NCI-H526 treated with DMSO at 0.1 percent for 48 hours (cell line): ENCODE measurements at places on chromosomes 2 and 18.
A peak's percentile ranks its signal among the peaks of the same experiment; 100 is the strongest.

GRCh38 chr18:55634545-55634944 lies 46.6 kb upstream of the TCF4 start:
- DNase-seq: no peak

- no peak for DNase-seq
Measured at GRCh38 chr2:182078988-182079602, 93.4 kb downstream of the PPP1R1C start.

GRCh38 chr18:50083708-50084107 lies 111.2 kb downstream of the MYO5B start:
- no peak for DNase-seq

DNA sequence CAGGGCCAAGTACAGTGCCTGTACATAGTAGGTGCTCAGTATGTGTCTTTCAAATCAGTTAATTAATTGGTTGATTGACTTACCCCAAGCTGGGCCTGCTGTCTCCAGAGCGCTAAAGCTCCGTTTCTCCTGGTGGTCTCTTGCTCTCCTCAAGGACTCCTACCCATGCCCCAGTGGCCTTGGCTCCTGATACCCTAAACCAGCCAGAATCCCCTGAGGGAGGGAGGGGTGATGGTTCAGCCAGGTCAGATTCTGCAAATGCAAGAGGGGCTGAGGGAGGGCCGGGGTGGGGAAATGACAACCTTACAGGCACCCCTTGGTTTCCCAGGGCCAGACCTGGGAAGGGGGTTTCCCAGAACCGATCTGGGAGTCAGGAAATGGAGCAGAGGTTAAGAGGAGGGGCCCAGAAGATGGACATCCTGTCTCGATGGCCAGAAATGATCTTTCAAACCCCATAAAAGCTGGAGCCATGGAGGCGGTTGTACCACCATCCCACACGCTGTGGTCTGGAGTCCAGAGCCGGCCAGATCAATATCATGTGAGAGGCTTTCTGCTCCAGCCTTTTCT lies 209.1 kb downstream of the TNS1 start:
- DNase-seq: no peak

DNA sequence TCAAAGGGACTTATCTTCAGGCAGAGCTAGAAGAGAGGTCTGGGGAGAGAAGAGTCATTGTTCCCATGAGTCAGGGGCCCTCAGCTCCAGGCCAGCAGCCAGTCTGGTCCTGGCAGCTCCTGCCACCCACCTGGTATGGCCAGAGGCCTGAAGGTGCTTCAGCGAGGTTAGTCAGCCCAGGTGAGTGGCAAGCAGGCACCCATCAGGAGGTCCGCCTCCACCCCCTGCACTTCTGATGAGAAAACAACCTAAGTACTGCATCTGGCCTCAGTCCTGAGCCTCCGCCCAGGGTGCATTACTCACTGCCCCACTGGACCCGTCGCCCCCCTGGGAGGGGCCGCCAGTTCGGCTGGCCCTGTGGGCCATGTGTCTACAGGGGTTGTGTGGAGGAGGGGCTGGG lies 130.2 kb downstream of the INHBB start:
- no peak for DNase-seq

DNA sequence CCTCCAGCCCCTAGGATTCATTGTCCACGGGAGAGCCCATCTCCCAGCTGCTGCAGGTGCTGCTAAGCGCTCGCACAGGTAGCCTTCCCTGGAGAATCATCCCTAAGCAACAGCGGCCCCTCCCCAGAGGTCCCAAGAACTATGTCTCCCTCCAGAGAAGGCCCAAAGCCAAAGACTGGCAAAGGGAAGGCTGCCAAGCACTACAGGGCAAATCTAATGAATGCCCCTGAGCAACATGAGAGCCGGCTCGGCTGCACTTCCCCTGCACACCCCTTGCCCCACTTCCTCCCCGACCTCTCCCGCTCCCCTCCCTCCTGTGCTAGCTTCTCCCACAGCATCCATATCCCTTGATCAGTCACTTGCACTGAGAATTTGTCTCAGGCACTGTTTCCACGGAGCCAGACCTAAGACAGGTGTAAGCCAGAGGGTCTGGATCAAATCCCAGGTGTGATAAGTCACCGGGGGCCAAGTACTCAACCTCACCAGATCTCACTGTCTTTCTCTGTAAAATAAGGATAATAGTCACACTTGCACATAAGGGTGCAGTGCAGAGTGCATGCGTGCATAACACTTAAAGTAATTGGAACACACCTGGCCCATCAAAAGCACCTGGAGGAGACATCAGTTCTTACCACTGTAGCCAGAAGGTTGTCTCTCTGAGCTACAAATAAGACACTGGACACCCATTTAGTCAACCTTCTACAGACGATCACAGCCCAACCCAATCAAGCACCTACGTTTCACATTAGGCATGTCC lies 20.1 kb upstream of the COL6A3 start:
- no peak for DNase-seq

GRCh38 chr2:25482341-25482740 lies 140.6 kb upstream of the DNMT3A start:
- no peak for DNase-seq

DNA sequence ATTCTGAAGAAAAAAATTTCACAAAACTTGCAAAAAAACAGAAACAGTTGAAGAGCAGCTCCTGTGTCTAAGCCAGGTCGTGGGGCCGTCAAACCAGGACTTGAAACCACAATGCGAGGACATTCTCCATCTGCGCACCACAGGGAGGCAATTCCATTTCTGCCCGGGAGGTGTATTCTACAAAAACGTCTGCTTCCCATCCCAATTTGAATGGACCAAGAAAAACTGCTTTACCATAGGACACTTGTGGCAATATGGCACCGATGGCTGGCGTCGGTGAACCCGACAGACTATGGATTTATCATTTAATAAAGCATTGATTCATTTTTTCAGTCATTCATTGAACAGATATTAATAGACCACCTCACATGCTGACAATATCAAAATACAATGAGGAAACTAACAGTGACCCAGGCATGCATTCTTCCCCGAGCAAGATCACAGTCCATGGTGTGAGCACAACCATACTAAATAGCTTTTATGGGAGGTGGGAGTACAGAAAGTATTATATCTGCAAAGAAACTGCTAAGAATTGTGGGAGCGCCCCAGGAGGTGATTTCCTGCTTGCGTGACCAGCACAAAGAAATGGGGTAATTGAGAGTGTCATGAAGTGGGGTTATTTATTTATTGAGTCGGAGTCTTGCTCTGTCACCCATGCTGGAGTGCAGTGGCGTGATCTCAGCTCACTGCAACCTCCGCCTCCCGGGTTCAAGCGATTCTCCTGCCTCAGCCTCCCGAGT lies 10.5 kb upstream of the ZAP70 start:
- DNase-seq: no peak

DNA sequence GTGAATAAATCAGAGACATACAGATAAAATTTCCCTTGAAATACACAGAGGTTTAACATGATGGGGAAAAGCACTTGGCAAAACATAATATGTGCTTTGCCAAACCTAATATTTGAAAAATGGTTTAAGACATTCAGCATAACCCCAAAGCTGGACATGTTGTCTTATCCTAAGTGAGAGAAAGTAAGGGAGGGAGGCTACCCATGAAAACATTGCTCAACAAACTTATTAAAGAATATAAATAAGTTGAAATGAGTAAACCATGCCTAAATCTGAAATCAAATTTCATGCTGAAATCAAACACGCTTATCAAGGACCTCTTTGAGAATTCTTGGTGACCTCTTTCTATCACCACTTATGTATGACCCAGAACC lies 81.2 kb downstream of the ARHGAP15 start:
- no peak for DNase-seq

- DNase-seq: no peak
Measured at GRCh38 chr2:205994344-205994743, 91.6 kb downstream of the INO80D start.

DNA sequence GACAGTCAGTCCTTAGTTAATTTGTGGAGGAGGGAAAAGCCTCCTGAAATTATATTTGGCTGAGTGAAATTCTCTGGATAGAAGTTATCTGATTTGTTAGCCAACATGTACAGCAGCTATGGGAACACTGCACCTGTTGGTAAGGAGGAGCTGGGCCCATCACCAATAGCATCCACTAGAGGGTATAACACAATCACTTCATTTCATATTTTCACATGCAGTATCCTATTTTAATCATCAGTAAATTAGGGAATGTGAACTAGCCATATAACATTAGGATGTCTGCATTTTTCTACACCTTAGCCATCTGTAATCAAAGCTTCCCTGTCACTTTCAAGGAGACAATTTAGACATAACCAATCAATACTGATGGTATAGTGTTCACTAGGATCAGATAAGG lies 818.4 kb upstream of the CDH2 start:
- no peak for DNase-seq

DNA sequence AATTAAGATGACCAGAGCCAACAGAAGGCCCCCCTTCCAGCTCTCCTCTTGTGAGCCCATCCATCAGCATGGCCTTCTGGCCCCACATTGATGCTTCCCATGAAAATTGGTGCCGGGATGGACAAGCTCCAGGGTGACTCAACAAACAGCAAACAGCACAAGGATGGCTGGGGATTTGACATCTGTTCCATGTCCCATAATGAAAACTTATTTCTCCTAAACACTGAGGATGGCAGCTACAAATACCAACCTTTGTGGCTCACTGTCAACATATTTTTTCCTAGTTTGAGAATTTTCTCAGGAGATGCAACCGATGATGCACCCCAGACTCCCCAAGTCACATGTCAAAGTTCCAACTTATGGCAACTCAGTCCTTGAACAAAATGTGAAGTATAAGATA lies 169.6 kb upstream of the SIX2 start:
- no peak for DNase-seq

GRCh38 chr18:69250305-69251151 lies 150.2 kb upstream of the DOK6 start:
- no peak for DNase-seq

- no peak for DNase-seq
Measured at GRCh38 chr2:202172439-202173211, 65.8 kb downstream of the SUMO1 start.

GRCh38 chr2:123597988-123598387 lies 427.1 kb upstream of the CNTNAP5 start:
- DNase-seq: no peak

GRCh38 chr2:19807866-19808265 lies 93.9 kb downstream of the TTC32 start:
- no peak for DNase-seq

DNA sequence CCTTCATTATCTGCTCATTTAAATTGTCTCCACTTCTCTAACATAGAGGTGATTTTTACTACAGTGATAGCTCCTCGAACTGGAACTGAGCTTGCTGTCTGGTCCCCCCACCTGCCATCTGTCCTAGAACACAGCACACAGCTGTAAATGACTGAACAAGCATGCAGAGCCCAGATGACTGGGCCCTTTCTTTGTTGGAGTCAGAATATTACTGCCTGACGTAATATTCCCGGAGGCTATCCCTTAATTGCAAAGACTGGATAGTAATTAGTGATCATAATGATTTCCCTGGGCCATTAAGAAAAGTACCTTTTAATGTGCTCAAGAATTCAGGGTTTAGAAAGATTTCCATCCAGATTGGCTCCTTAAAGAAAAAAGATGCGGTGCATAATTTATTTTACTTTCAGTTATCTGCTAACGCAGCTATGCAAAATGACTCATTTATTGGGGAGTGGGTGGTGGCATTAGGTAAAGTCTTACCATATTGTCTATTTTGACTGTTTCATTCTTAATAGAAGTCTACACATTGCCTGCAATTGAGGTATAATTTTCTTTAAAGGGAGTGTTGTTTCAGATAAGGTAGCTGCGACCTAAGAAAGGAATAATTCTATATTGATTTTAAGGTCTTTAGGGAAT lies 84.4 kb downstream of the MAP4K4 start:
- peak; percentile 12 for DNase-seq

GRCh38 chr2:204069804-204070203 lies 133.2 kb downstream of the ICOS start:
- DNase-seq: no peak

DNA sequence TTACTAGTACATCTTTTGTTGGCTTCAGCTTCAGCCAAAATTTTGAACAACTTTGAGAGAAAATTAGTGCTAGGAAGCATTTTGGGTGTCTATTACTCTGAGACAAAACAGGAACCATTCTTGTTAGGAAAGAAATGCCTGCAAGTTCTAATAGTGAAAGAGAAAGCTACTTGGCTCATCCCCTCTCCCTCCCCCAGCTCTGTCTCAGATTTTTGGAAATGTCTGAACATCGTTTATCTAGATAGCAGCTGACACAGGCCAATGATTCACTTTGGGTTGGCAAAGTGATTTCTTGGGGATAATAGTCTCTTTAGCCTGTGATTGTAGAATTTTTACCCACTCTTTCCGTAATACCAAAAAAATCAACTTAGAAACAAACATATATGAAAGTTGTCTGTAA lies 42.3 kb upstream of the PTPRM start:
- no peak for DNase-seq

DNA sequence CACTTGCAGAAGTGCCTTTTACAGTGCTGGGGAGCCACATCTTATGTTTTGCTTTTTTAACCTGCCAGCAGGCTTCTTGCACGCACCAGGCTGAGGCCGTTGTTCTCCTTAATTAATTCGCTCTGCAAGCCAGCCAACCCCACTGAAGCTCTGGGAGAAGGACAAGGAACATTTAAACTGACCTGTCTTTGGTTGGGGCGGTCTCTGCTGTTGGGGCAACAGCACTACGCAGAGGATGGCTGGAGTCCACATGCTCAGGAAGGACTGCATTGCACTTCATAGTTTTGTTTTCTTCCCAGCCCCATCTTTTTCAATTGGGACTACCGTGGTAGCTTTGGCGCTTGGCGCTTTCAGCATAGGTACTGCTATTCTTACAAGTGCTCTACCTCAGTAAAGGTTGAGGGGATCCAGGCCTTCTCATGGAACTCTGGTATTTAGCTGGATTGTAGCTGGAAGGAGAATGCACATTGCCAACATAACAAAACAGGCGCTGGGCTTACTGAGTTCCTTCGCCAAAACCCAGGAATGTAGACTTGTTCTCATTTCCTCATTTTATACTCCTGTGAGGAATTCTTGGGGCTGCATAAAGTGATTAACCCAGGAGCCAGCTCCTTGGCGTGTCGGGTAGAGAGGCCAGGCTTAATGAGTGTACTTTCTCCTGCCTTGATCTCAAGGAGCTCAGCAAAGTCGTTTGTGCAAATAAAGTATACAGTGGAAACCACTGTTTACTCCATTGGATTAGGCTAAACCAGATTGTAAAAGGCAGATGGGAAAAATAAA lies 146.2 kb downstream of the PRKCE start:
- DNase-seq: no peak

- no peak for DNase-seq
Measured at GRCh38 chr2:158963071-158963470, 5.4 kb upstream of the TANC1 start.

DNA sequence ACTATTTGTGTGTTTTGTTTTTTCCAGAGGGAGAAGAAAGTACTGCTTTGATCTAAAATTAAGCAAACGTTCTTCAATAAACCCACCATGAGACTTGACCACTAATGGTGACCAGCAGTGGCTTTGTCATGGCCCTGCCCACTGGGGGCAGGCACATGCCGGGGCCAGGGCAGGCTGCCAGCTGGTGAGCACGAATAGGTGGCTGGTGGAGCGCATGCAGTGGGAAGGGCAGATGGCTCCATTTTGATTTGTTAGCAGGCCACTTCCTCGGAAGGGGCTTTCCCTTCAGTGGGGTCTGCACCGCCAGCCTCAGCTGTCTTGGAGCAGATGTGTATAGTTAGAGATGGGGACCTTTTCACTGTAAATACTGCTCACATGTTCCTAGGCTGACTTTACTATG lies 277.1 kb downstream of the SOX11 start:
- DNase-seq: no peak
